ENCODE measurements at places on chromosomes 2 and 18.

DNA sequence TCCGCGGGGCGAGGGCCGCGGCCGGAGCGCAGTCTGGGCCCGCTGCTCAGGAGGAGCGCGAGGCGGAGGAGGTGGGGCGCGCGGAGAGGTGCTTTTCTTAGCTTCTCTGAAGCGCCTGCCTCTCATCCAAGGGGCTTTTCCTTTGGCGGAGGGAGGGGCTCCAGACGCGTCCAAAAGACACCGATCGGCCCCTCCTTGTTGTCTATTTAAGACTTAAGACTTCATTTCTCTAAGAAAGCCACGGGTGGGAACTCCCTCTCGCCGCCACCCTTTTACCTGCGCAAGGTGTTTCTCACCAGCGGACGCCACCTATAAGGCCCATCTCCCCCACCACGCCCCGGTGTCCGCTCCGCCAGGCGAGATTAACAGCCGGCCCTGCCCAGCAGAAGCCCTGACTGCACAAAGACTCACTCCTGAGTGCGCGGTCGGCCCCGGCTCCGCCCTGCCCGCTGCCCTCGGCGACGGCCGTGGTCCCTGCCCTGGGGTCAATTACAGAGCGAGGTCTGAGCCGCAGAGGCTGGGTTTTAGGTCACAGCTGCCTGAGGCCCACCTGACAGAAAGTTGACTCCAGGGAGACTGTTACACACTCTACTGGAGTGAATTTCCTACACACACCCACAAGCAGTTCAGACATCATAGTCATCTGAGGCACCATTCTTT, at the start of gene DSC2:
Gene DSC2, minus strand, starts transcription at position 397 of the 660 bp plus-strand sequence. CDS start 450 bp downstream, outside the sequence.
- DNase-seq: no peak

GRCh38 chr18:46950064-46950656, 32.8 kb downstream of the KATNAL2 start:
- no peak for DNase-seq

DNA sequence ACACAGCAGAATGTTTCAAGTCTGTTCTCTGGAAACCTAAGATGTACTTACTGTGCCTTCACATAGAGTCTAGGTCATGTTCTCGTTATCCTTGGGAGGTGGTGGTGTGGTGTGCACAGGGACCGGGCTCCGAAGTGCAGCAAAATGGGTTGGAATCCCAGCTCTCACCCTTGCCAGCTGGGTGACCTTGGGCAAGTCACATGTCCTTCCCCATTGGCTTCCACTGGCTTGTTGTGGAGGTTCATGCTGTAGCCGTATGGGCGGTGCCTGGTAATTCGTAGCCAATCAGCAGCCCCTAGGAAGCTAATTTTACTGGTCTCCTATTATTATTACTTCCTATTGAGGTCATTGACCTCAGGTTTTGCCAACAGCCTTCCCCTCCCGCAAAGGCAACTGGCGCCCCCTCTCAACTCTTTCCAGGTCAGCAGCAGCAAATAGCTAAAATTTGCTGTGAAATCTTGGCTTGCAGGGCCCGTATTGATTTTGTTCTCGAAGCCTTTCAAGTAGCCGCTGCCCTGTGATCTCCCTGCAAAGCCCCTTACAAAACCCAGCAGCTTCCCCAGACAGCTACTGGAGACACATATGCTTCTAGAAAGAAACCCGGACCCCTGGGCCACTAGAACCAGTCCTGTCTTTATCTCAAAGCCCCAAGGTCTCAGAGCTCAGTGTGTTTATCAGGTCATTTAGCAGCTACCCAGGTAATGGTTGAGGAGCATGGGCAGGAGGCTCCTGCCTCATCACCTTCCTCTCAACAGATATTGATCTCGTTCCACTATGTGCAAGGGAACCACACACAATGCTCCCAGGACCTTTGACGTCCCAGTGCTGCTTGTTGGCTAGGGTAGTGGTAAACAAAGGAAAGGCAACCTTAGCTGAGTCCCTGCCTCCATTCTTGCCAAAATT, 66.5 kb upstream of the SLC1A4 start:
- DNase-seq: no peak

DNA sequence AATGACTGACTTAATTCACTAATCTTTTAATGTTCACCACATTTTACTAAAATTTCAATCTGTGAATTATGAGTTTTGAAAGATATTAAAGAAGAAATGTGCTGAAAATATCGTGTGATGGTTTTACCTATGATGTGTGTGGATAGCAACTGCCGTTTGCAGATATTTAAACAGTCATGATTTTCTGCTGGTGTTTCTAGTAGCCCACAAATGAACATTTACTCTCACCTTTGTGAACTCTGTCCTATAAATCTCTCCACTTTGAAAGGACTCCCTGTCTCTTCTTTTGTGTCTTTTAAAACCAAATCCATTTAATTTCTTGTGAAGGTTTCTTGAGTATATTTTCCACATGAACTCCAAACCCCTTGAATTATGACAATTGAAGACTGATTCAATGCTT, 771.2 kb upstream of the SALL3 start:
- no peak for DNase-seq

- DNase-seq: no peak
Measured at GRCh38 chr18:3725115-3725514, 275.1 kb downstream of the TGIF1 start.

DNA sequence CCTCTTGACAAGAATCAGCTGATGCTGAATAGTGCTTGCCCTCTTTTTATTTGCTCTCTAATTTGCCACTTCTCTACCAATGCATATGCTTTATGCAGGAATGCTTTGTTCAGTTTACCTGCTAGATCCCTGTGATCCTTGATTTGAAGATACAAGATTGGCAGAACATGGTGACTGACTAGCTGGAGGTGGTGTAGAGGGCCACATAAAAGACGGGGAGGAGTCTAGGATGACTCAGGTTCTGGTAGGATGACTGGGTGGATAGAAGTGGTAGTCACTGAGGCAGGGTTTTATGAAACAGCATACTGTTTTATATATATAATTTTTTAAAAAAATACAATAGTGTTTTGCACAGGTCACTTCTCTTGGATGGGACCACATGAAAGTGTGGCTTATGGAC, 6.3 kb upstream of the ADGRF3 start:
- no peak for DNase-seq

GRCh38 chr2:179966778-179967394, 40.2 kb downstream of the CWC22 start:
- no peak for DNase-seq
